ENCODE measurements at places on chromosomes 7 and 10.

DNA sequence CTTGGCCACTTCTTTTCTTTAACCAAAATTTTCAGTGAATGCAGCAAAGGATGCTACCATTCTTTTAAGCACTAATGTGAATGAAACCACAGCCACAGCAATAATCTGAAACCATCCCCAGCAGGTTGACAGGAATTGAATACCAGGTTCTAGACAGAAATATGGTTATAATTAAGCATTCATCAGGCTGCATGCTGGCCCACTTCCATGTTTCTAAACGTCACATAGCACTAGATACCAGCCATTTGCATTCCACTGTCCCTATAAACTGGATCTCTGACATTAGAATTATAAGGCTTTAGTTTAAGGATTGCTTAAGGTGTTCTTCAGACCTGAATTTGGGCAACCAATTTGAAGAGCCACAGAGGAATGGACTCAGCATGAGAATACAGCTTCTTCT, 340.8 kb upstream of the KLF6 start:
- no peak for DNase-seq

DNA sequence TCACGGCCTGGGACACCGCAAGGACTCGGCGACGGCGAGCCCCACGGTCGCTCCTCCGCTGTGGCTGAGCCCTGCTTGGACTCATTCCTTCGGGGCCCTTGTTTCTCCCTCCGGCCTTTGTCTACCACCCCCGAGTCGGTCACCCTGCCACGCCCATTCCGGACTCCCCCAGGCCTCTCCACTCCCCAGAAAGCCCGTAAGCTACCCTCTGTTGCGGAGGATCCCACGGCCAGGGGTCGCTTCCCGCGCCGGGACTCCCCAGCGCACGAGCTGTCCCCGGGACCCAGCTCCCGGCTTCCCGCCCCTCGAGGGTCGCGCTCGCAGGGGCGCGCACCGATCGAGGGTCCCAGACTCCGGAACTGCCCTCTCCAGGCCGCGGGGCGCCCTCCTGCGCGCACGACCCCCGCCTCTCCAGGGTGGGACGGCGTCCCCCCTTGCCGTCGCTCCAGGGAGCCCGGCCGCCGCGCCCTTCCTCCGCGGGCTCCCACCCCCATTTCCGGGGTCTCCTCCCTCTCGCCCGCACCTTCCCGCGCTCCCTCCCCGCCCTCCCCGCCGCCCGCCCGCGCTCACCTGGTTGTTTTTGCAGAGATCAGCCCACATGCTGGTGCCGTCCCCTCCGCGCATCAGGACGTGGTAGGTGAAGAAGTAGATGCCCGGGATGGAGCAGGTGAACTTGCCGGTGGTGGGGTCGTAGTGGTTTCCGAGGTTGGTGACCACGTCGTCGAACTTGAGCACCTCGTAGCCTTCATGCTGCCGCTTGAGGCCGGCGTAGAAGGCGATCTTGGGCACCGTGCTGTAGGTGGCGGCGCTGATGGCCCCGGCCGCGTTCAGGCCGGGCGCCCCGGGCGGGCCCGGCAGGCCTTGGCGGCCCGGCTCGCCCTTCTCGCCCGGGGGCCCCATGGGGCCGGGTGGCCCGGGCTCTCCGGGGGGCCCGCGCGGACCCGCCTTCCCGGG, 1.5 kb downstream of the C1QL3 start:
- no peak for DNase-seq

DNA sequence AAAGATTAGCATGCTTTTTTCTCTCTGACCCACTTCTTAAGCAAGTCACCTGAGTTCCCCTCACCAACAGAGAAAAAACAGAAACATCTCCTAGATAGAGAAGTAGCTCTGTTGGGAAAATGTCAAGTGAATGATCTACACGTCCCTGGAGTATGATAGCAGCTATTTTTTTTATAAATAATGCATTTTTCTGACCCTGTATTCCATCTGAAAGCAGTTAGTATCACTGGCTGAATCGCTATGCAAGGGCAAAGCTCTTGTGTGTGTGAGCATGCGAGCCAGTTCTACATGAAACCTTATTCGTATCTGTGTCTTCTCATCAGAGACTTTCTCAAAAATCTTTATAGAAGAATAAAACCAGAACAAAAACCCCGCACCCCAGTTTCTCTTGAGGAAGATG, 8.2 kb downstream of the ANKMY2 start:
- DNase-seq = no peak

- DNase-seq = peak; percentile 18
Measured at GRCh38 chr7:137606061-137606674, 240.6 kb downstream of the DGKI start.

DNA sequence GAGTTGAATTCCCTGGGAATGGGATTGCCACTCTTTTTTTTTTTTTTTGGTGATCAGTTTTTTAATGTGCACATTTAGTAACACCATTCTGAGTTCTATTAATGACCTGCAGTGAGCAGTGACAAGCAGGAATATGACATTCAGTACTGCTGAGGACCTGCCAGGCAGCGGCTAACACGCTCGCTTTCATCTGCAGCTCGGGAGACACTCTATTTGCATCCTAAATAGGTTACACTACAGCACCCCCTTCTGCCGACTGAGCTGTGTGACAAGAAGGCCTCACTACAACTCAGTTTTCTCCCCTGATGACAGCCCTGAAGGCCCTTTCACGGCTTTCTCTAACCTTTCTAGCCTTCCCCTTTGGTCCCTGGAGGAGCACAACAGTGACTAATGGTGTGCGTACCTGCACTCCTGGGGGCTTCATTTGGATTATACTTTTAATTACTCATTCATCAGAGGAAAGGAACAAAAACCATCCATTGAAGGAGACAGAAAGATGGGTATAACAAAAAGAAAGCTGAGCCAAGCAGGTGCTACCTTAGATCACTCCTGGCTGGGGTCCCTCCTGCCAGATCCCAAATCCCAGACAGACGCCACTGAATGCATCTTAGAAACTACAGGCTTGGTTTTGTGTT, 872.4 kb downstream of the LRMDA start:
- DNase-seq = no peak

- DNase-seq = peak; percentile 60
Measured at GRCh38 chr10:88994019-88994418, 3.4 kb downstream of the FAS start.
